ENCODE measurements at places on chromosomes 11 and 22. TPM values are rescaled to one million over a fixed set of nuclear protein-coding genes. Genes with fewer than 3 reads are reported as not detected.

Gene DDIAS
- total RNA-seq: 1.9 TPM

Gene CAVIN3
- total RNA-seq: 142 TPM

Gene OR2AT4
- not detected for total RNA-seq

Gene POTEH
- not detected for total RNA-seq

Gene C11orf58
- 181 TPM for total RNA-seq

Gene NAA40
- total RNA-seq: 16.4 TPM

Gene CHRM4
- total RNA-seq: not detected

Gene NUP160
- total RNA-seq: 29.8 TPM

Gene OR8B8
- total RNA-seq: not detected

Gene SLC2A11
- total RNA-seq: 12.2 TPM

Gene SAA4
- total RNA-seq: not detected

Gene GDPD4
- 0.64 TPM for total RNA-seq

Gene XNDC1N
- total RNA-seq: 9.1 TPM

Gene OR52N4
- not detected for total RNA-seq

Gene INPP5J
- 0.43 TPM for total RNA-seq

Gene OR10A6
- not detected for total RNA-seq

Gene MMP7
- 2.6 TPM for total RNA-seq

Gene MS4A6A
- not detected for total RNA-seq

Gene ANAPC15
- total RNA-seq: 32.8 TPM

Gene ENTHD1
- not detected for total RNA-seq

Gene NUP98
- 136 TPM for total RNA-seq

Gene CLDN5
- total RNA-seq: not detected

Gene TMEM126B
- 67.0 TPM for total RNA-seq

Gene MN1
- 3.9 TPM for total RNA-seq

Gene MRGPRE
- not detected for total RNA-seq

Gene DERL3
- 0.32 TPM for total RNA-seq

Gene C11orf86
- total RNA-seq: not detected

Gene NPTXR
- total RNA-seq: 0.64 TPM

Gene TRIM29
- total RNA-seq: 1.3 TPM

Gene SCUBE2
- 0.97 TPM for total RNA-seq

Gene PAX6
- total RNA-seq: not detected

Gene PNPLA5
- not detected for total RNA-seq

Gene SLC5A1
- not detected for total RNA-seq

Gene OR4A16
- total RNA-seq: not detected

Gene RIMBP3C
- total RNA-seq: 0.64 TPM

Gene ARHGAP20
- 4.2 TPM for total RNA-seq

Gene SULT4A1
- not detected for total RNA-seq

Gene BDNF
- total RNA-seq: 20.6 TPM

Gene SCGB1D1
- not detected for total RNA-seq

Gene LRRC74B
- total RNA-seq: not detected

Gene RTN4RL2
- total RNA-seq: not detected

Gene NCAM1
- total RNA-seq: 2.9 TPM

Gene SCGB1D2
- total RNA-seq: not detected

Gene IL17REL
- not detected for total RNA-seq

Gene ADAMTS8
- not detected for total RNA-seq

Gene MAP6
- 3.0 TPM for total RNA-seq

Gene APOBEC3H
- total RNA-seq: not detected

Gene OR6T1
- total RNA-seq: not detected

Gene BTBD18
- total RNA-seq: not detected
